ENCODE measurements at places on chromosomes 3 and 15.

DNA sequence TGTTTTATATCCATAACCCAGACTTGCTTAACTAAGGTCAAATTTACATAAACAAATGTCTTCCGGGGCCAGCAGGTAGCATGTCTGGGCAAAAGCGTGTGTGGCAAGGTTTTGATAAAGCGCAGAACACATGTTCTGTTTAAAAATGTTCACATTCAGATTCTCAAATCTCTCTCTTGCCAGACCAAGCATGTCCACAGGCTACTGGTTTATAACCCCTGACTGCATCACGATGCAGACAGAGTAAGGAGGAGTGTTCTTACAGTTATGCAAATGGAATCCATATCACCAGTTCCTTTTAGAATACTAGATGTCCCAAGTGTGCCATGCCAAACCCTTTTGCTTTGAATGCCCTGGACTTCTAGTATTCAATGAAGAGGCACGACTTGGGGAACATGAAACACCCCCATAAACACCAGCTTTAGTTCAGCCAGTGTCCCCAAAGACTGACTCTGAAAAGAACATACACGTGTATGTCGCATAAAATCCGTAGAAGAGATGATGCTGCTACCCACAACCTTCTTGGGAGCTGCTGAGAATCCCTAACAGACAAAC lies 412.0 kb downstream of the CNTN4 start:
- DNase-seq: no peak

GRCh38 chr3:139135657-139136056 lies 91.0 kb upstream of the PRR23C start:
- no peak for DNase-seq

DNA sequence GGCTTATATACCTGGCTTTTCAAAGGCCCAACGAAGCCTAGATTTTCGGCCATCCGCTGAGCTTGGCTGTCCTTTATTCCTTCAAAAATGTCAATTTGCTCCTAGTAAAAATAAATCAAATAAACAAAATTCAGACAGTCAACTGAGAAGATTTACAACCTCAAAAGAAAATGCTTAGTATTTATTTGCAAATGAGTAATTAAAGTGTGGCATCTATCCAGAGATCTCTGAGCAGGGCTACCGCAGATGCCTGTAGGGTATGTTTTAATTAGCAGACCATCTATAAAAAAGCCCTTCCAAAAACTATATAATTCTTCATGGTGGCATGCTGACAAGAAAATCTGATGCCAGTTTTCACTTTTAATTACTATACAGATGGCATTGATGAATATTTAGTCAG lies 136.2 kb downstream of the SUCLG2 start:
- DNase-seq: no peak

GRCh38 chr3:15267502-15267901 lies 61.5 kb downstream of the CAPN7 start:
- no peak for DNase-seq

DNA sequence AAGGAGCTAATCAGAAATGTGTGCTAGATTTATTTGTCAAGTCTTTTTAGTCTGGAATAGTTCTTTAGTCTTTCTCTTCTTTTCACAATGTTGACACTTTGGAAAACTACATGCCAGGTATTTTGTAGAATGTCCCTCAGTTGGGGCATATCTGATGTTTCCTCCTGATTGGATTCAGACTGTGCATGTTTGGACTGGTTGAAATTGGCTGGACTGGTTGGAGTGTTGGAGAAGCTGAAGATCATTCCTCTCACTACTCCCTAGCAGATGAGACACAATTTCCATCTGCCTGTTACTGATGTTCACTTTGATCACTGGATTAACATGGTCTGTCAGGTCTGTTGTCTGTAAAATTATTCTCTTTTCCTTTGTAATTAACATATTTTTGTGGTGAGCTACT lies 3.7 kb downstream of the NME9 start:
- no peak for DNase-seq

GRCh38 chr15:60392601-60392985 lies 5.2 kb downstream of the ANXA2 start:
- DNase-seq: no peak

GRCh38 chr15:85554852-85555521 lies 174.6 kb downstream of the AKAP13 start:
- no peak for DNase-seq

GRCh38 chr3:134406331-134407238 lies 32.3 kb upstream of the AMOTL2 start:
- DNase-seq: no peak

GRCh38 chr3:49740427-49740826 lies 16.7 kb upstream of the GMPPB start:
- DNase-seq: no peak

- DNase-seq: no peak
These were observed 511.3 kb downstream of the OCA2 start for GRCh38 chr15:27587810-27588209.

DNA sequence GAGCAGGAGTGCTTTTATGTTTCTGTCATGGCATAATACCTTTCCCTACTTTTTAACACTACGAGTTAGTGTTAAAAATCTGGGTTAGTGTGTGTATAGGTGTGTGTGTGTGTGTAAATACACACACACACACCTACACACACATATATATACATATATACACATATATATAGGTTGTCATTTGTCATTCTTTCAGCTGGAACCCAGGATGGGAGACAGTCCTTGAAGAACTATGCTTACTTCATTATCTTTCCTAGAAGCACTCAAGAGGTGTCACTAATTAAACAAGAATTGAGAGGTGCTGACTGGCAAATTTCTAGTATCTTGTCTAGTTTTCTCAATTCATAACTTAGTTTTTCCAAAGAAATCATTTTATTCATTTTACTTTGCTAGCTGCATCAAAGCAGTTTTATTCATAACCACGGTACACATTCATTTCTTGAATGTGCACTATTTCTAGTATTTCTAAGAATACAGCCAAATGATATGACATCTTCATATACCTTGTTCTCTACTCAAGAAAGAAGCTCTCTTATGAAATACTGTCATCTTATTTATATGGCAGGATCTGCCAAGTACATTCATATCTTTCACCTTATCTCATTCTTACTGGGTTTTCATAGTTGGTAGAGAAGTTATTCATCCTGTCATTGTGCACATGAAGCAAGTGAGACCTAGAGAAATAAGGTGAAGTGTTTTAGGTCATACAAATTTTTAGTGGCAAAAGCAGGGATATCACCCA lies 46.6 kb downstream of the ISL2 start:
- DNase-seq: no peak

DNA sequence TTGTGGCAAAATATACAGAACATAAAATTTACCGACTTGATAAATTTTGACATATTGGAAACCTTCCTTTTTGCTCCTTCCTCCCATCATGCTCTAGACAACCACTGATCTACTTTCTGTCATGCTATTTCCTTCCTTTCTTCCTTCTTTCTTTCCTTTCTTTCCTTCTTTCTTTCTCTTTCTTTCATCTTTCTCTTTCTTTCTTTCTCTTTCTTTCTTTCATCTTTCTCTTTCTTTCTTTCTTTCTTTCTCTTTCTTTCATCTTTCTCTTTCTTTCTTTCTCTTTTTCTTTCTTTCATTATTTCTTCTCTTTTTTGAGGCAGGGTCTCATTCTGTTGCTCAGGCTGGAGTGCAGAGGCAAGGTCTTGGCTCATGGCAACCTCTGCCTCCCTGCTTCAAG lies 8.9 kb upstream of the TMEM45A start:
- no peak for DNase-seq

DNA sequence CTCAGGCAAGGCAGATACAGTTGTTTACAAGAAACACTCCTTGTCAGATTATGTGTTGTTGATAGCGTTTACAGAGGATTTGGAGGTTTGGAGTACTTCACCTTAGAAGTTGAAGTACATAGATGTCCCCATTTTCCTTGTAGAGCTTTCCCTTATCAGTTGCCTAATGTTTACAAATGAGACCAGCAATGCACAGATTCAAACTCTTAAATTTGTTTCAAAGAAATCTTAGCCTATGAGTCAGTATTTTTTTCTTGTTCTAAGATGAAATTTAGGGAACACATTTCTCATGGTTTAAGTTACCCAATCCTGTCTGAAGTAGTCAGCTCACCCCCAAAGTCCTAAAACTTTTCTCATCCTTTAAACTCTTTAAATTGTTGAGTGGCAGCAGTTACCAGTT lies 6.3 kb upstream of the EIF5A2 start:
- DNase-seq: no peak

GRCh38 chr3:98775459-98776139 lies 12.5 kb downstream of the ST3GAL6 start:
- no peak for DNase-seq

- no peak for DNase-seq
These were observed 24.4 kb upstream of the TP63 start for GRCh38 chr3:189606774-189607173.

DNA sequence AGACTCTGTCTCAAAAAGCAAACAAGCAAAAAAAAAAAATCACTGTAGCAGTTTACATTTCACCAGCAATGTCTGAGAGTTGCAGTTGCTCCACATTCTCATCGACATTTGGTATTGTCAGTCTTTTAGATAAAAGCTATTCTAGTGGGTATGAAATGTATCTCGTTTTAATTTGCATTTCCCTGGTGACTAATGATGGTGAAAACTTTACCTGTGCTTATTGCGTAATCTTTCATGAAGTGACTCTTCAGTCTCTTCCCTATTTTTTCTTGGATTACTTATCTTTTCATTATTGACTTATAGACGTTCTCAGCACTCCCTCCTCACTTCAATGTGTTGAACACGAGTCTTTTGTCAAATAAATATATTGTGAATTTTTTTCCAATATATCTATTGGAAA lies 37.2 kb upstream of the CLSTN2 start:
- no peak for DNase-seq

DNA sequence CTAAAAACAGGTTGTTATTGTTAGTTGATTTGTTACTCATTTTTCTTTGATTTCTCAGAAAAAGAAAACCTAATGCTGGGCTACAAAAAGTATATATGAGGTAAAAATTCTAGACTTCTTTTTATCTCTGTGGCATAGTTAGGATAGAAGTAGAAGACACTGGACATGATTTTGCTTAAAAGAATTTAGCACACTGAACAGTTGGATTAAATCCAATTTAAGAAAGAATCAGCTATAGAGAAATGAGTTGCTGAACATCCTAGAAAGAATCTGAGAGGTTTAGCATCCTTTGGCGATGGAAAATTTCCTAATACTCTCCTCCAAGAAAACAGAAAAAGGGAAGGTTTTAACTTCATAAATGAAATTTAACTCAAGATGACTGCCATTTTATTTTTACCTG lies 259.7 kb downstream of the TBL1XR1 start:
- DNase-seq: no peak

GRCh38 chr3:133301194-133301593 lies 98.7 kb upstream of the BFSP2 start:
- DNase-seq: peak; percentile 28

- no peak for DNase-seq
These were observed 169.7 kb downstream of the KCNMB2 start for GRCh38 chr3:178705925-178706324.

- no peak for DNase-seq
These were observed 32.2 kb downstream of the KAT2B start for GRCh38 chr3:20072422-20072821.

GRCh38 chr3:21273259-21274025 lies 477.6 kb downstream of the ZNF385D start:
- no peak for DNase-seq

DNA sequence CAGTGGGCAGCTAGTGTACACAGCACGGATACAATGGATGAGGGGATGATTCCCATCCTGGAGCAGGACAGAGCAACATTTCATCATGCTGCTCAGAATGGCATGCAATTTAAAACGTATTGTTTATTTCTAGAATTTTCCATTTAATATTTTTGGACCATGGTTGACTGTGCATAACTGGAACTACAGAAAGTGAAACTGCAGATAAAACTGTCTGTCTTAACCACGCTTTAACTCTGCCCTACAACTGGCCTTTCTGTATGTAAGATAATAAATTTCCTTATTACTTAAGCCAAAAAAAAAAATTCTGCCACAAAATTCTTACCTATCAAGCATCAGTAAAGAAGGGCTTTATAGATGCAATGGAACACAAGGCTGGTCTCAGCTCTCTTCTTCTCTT lies 33.4 kb downstream of the AP3S2 start:
- DNase-seq: no peak

- no peak for DNase-seq
These were observed 904.2 kb downstream of the SI start for GRCh38 chr3:164174059-164174458.

- no peak for DNase-seq
These were observed 53.5 kb downstream of the SEMA5B start for GRCh38 chr3:122973893-122974615.

- no peak for DNase-seq
These were observed 63.9 kb downstream of the CHAC1 start for GRCh38 chr15:41017066-41017735.

DNA sequence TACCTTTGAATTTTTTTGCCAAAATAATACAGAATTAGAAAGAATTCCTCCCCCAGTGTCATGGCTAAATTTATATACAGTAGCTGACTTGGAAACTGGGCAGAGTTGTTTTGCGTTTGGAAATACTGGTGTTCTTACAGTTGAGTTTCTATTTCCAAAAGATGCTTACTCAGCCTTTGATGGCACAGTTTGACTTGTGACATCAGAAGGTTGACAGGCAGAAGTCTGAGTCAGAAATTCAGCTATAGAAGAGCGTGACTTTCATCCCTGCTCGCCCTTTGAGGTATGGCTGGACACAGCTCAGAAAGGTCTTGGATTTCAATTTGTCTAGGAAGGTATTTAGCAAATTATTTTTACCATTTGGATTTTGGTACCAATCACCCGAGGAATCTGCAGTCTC lies 175.8 kb downstream of the VGLL4 start:
- no peak for DNase-seq

DNA sequence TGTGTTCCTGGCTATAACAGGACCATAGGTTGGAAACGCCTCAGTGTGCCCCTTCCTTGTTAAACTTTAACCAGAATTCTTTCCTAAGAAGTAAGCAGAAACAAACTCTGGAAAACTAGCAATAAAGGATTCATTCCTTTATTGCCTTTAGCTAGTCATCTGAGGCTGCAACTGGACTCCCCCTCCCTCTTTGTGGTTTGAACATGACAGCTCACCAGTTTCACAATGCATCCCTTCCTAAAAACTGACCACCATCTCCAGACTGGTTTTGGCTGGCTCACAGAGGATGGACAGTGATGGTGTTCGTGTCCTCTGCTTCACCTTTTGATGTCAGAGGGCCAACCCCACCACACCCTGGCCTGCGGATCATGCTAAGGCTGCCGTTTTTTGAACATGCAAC lies 27.9 kb upstream of the TGFBR2 start:
- peak; percentile 21 for DNase-seq

DNA sequence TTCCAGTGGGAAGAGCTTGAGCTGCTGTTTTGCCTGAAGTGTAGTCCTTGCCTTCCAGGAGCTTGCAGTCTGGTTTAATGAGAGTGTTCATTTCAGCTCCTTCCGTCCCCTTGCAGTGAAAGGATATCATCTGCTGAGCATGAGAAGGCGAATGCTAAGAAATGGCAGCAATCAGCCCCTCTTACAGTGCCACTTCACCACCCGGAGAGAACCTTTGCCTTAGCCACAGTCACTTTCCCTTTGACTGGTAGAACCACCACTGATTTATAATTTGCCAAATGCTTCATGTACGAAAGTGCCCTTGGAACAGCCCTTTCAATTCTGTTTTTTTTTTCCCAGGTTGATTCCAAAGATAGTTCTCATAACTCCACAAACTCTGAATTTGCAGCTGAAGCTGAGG lies 11.5 kb downstream of the TATDN2 start:
- DNase-seq: no peak

- DNase-seq: peak; percentile 82
These were observed 8.4 kb downstream of the MFGE8 start for GRCh38 chr15:88904624-88905327.

GRCh38 chr15:47929138-47929803 lies 191.5 kb upstream of the SLC24A5 start:
- no peak for DNase-seq

GRCh38 chr3:157353652-157354051 lies 83.0 kb upstream of the PTX3 start:
- DNase-seq: no peak

- no peak for DNase-seq
These were observed 198.5 kb downstream of the FOXP1 start for GRCh38 chr3:71384837-71385716.
